Activated CD4-positive, CD25-positive, alpha-beta regulatory T cell (primary cell): ENCODE measurements at places on chromosomes 5 and 9.

GRCh38 chr9:7287986-7288385, 511.6 kb downstream of the DMAC1 start:
- no peak for DNase-seq

- DNase-seq = no peak
These were observed 38.5 kb upstream of the ANKRD31 start for GRCh38 chr5:75275147-75275546.

DNA sequence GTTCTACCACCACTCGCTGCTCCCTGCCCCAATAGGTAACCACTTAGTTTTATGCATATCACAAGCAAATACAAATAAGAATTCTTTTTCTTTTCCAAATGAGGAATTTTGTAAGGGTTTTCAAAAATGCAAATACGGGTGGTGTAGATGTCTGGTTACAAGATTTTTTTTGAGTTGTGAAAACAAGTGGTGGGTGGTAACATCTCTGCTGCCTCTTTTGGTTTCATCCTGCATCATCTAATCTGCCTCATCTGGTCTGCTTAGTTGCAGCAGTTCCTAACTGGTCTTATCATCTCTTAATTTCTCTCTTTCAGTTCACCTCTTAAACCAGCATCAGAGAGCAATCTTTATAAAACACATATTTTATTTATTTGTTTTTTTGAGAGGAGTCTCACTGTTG, 5.3 kb downstream of the NFX1 start:
- DNase-seq = no peak

GRCh38 chr9:79395755-79396154, 176.0 kb upstream of the TLE4 start:
- no peak for DNase-seq

- no peak for DNase-seq
These were observed 59.7 kb downstream of the PPP2R2B start for GRCh38 chr5:146818822-146819221.

- no peak for DNase-seq
These were observed 586.1 kb upstream of the CDH6 start for GRCh38 chr5:30607301-30607894.

DNA sequence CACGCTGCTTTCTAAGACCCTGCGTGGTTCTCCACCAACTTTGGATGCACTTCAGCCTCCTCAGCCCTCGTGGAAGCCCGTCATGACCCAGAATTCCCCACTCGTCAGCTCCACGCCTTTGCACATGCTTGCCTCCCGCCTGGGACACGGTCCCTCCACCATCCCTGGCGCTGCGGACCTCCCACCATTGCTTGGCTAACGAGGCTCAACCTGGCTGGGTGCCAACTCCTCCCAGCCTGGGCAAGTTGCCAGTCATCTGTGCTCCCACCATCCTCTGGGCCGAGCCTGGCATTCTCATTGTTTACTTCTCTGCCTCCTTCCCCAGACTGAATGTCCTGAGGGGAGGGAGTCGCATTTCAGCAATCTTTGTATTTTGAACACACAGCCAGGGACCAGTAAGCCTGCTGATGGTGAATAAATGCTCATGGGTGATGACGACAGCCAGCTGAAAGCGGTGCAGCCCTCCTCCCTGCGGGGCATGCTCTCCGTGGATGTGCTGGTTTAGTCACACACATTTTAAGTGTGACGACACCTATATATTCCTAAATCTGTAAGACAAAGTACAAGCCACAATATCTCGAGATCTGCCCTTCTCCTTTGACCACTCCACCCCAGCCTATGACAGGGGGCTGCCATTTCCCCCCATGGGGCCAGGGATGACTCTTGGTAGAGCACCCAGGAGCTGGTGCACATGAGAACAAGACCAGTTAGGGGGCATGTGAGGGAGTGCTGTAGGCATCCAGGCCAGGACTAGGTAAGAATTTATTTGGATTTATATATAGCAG, 37.6 kb downstream of the ANKRD33B start:
- DNase-seq = no peak
